ENCODE measurements at places on chromosomes 3 and 15.

DNA sequence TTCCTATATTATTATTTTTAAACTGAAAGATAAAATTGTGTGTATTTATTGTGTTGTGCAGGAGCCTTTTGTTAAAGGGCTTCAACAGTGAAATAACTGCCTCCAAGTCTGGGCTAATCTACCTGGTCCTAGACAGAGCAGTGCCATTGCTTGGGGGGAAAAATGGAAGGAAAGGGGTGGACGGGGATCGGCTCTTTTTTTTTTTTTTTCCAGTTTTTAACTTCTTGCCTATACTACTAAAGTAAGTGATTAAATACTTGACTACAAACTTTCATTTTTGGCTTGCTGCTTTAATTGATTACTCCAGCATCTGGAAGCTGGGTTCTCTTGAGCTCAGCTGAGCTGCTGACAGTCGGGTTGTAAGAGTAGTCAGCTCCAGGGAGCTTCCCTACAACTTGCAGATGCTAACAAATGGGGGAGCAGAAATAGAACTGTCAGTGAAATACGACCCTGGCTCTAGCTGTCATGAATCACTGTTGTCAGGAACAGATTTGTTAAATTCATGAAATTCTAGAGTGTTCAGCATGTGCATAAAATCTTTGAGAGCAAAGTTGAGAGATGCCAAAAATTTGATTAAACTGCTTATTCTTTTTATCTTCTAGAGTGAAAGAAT, 276.7 kb downstream of the ROBO1 start:
- no peak for DNase-seq

- no peak for DNase-seq
Measured at GRCh38 chr3:177538750-177539730, 341.8 kb upstream of the TBL1XR1 start.

DNA sequence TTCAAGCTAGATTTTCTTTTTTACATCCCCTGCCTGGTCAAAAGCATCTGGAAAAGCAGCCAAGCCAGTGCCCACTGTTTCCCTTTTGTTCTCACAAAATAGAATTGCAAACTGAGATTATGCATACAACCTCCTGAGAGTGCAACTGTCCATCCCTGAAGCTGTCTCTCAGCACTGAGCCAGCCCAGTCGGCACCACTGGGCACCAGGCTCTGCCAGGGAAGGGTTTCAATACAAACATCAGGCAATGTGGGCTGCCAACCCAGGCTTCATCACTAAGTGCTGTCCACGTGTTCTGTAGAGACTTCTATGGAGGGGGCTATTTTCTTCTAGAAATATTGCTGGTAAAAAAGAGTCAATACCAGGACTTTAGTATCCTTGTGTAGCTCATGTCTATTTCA, 356.3 kb upstream of the TBL1XR1 start:
- DNase-seq, result no peak

DNA sequence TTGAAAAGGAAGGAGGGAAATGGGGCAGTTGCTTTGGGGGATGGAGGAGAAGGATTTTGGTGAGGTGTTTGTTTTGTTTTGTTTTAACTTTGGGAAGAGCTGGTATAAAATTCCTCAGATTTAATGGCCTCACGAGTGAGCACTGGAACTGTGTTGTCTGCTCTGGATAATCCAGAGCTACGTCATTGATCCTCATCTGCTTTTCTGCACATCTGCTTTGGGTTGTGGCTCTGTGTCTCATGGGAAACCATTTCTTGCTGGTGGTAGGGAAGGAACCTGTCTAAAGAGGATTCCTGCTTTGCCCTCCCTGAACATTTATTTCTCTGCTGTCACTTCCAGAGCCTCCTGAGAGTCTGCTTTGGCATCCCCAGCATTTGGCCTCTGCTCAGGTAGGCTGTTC, 3.1 kb downstream of the SNRK start:
- DNase-seq, result no peak

- DNase-seq, result no peak
Measured at GRCh38 chr3:169272532-169272931, 391.0 kb downstream of the MECOM start.

DNA sequence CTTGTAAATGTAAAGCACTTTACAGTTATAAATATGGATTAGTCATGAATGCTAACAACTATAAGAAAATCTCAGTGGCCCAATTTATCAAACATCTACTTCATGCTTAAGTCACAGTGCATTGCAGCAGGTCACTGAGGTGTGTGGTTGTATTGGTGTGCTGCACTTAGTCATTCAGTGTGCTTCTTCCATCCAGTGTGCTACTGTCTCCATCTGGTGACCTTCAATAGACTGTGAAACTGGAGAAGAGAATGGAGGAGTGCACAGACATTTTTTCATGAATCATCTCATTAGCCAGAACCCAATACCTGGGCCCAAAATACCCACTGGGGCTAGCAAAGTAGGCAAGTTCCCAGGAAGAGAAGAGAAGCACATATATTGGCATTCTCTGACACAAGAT, 199.6 kb downstream of the SHOX2 start:
- DNase-seq, result no peak

- DNase-seq, result no peak
Measured at GRCh38 chr15:93823971-93824913, 407.1 kb upstream of the MCTP2 start.

DNA sequence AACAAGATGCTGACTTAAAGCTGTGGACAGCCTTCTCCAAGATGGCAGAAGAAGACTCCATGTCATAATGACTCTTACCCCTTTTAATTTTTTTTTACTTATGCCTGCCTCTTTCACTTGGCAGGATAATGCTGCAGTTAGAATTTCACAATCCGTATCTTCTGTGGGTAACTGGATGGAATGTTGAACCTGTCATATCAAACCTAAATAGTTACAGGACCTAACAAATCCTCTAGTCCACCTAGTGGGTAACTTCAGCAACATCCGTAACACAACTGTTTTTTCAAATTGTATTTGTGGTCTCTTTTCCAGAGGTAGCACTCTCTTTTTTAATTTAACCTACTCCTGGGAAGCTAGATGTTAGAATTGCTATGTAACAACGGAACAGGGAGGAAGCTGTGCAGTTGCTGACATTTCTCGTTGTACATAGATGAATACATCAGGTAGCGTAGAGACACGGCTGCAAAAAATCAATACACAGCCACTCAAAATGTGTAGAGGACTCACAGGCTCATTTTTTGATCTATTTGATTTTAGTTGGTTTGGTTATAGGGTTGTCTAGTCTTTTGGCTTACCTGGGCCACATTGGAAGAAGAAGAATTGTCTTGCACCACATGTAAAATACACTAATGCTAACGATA, 43.9 kb upstream of the TRPM1 start:
- no peak for DNase-seq

DNA sequence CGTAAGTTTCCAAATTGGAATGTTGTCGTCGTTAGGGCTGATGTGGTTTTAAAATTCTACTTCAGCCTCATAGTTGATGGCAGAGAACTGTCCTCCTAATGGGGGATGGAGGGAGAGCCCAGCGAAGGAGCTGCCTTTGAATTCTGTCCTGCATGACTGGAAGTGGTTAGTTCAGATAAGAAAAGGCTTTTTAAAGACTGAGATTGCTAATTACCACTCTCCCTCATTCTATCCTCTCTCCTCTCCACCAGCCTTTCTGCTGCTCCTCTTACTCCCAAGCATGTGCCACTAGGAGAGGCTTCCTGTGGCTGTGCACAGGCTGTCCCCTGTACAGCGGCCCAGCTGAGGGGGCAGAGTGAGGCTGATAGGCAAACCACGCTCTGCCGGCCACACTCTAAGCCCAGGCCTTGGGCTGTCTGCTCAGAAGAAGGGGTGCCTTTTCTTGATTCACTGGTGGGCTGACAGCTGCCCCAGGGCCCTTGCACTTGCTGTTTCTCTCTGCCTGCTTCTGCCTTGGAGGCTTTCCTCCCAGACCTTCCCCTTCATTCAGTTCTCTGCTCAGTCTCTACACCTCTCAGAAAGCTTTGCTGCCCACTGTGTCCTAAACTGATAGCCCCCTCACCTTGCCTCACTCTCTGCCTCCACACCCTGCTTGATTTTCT, 8.7 kb upstream of the PAQR9 start:
- no peak for DNase-seq

DNA sequence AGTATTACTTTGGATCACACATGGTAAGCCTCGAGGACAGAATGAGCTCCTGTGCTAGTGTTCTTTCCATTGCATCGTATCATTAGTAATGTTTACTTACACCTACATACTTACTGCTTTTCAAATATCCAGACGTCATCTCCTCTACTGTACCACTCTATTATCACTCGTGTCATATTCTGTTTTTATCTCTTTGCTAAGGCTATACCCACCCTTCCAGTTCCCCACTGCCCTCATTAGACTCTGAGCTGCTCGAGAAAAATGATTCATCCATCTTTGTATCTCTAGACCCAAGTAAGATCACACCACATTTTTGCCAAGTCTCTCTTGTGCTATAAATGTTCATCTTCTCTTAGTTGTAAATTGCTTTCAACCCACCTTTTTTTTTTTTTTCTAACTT, 245.7 kb downstream of the TIGIT start:
- DNase-seq, result no peak

DNA sequence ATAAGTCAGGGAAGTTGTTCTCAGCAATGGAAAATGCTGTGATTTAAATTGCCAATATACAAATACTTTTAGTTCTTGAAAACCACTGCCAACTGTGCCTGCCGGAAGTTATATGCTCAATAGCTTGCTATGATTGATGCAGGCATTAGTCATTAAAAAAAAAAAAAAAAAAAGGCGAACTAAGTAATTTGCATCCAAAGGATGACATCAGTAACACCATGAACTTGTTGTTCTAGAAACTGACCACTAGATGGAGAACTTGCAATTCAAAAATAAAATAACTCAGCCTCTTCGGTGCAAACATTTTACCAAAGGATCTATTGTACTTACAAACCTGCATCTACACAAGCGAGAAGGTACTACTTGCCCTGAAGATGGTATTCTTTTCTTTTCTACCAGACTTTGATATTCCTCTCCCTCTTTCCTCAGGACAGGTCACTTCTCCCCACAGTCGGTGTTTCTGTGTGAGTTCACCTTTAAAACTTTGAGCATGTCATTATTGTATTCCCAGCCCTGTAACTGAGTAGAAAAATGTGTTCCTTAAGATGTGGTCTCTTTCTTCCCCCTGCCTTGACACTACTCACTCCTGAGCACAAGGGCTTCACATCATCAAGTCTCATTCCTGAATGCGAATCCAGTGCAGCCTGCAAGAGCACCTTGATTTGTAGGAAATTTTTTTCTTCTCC, 115.0 kb upstream of the VEPH1 start:
- no peak for DNase-seq

DNA sequence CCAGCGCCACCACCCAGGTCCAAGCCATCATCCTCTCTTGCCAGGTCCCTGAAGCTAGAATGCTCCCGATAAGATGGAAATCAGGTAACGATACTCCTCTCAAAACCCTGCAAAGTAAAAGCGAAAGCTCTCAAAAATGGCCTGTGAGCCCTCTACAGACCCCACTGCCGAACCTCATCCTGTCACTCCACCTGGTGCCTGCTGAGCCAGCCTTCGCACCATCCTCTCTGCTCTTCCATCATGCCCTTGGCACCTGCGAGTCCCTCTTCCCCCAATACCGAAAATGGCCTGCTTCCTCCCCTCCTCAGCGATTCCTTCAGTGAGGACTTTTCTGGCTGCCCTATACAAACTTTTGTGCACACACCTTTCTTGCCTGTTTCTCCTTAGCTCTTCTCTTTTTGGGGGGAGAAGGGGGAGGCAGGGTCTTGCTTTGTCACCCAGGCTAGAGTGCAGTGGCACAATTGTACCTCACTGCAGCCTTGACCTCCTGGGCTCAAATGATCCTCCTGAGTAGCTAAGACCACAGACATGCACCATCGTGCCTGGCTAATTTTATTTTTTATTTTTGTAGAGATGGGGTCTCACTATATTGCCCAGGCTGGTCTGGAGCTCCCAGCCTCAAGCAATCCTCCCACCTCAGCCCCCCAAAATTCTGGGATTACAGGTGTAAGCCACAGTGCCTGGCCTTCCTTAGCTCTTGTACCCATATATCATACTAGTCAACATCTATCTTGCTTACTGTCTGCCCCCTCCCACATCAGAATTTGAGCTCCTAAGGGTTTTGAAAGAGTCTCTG, 3.0 kb downstream of the IDH2 start:
- no peak for DNase-seq

DNA sequence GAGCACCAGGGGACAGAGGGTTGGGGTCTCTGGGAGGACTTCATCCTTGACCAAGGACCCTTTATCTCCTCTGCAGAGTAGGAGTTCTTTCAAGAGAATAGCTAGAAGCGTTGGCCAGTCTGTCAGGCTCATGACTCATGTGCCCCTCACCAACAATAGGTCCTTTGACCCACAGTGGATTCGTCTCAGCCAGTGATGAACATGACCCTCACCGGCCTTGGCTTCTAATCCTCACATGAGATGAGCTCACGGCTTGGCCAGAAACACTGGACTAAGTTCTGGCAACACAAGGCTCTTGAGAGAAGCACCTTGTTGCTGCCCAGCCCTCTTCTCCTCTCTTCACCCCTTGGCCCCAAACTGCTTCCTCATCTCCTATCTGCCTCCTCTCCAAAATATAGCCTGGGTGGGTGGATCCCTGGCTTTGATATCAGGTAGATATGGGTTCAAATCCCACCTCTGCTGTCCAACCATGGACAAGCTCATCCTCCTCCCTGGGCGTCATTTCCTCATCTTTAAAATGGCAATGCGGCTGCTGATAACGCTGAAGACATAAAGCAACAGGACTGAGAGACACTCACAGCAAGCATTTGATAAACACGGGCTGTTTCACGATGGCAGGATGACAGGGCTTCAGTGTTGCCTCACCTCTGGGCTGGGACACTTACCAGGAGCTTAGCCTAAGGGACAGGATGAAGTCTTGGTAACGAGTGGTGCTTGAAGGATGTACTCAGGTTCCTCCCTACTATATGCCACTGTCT, 446.7 kb upstream of the PROK2 start:
- DNase-seq, result no peak

DNA sequence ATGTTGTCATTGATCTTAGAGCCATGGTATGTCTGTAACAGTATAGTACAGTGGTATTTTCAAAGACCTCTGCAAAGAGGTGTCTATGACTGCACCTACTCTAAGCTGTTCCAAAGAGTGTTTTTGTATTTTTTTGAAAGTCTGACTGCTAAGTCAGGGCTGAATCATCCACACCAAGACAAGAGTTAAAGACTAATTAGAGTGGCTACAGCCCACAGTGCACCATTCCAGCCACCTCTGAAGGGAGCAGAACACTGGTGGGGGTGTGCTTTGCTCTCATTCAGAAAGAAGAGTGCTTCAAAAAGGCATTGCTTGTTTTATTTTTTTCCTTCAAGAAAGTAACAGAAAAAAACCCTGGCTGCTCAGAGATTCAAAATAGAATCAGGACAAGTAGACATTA, 301.4 kb downstream of the GABRG3 start:
- DNase-seq, result no peak

GRCh38 chr3:190692256-190692655, 170.2 kb downstream of the GMNC start:
- no peak for DNase-seq

DNA sequence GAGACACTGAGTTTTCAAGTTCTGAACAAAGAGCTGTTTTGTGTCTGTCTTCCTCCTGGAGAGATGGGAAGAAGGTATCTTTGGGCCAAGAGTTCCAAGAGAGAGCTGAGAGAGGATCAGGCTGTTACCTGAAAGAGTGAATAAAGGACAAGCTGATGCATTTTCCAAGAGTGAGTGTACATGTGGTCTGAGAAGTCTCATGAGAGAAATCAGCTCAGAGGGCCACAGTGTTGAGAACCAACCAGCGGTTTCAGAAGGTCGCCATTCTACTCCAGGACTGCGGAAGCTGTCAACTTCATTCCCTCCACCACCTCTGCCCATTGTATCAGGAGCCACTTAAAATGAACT, 42.7 kb upstream of the PPP2R3A start:
- DNase-seq, result no peak

Data from T1000 (cell line).